Naive B cell (primary cell): ENCODE measurements at places on chromosomes 16 and 17. TPM values are rescaled to one million over a fixed set of nuclear protein-coding genes. Genes with fewer than 3 reads are reported as not detected.
A peak's percentile ranks its signal among the peaks of the same experiment; 100 is the strongest.

- H3K4me1 ChIP-seq, result peaks cover 45% of the 10 kb centered on the region
- H3K36me3 ChIP-seq, result no peaks in the 10 kb centered on the region
- no peak for DNase-seq
- no peak overlapping the region for H3K27ac ChIP-seq
Measured at GRCh38 chr17:56596691-56597494, 3.4 kb downstream of the NOG start.

The MYH1 gene
- polyA plus RNA-seq, result not detected

DNA sequence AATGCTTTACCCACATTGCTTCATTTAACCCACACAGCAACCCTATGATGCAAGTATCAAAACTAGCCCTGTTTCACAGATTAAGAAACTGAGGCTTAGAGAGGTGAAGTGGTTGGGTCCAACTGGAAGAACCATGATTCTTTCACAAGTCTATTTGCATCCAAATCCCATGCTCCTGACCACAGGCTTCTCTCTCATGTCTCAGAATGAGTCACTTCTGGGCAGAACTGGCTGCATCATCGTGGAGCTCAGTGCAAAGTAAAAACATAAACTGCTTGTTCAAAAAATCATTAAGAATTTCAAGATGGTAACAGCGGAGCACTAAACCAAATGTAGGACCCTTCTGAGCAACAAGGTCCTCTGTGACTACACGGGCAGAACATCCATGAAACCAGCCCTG lies 20.2 kb upstream of the CES1 start:
- DNase-seq, result no peak
- H3K4me1 ChIP-seq, result no peaks in the 10 kb centered on the region

DNA sequence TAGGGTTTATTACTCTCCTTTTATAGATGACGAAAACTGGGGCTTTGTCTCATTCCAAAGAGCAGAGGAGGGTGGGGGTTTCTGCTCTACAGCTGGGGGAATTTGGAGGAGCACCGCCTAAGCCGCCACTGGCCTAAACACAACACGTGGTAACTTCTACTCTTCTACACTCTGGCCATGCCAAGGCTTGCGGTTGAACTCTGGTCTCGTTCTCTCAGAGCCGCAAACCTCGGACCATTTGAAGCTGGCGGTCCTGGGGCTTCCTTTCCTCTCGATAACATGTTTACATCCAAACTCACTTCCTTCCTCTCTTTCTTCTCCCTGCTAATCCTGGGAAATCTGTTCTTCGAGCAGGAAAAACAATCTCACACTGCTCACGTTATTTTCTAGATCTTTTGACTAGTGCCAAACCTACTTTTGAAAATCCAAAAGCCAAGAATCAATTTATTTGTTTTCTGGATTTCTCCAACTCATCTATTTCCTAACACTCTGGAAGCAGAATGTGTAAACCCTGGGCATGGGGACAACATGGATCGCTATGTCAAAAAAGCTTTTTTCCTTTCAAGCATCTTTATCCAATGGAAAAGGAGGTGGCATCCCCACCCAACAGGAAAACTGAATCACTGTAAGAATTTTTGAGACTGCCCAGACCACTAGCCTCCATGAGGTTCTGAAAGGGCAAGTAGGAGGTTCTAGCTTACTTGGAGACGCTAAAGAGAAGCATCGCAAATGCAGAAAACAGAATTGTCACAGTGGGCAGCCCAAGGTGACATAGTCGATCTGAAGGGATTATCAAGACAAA lies 13.6 kb upstream of the EEF2K start:
- peak overlapping the region; percentile 100 for H3K27ac ChIP-seq
- peak; percentile 77 for DNase-seq
- peaks cover 54% of the 10 kb centered on the region for H3K4me1 ChIP-seq
- no peaks in the 10 kb centered on the region for H3K36me3 ChIP-seq
- peak overlapping the region; percentile 74 for H3K4me3 ChIP-seq

DNA sequence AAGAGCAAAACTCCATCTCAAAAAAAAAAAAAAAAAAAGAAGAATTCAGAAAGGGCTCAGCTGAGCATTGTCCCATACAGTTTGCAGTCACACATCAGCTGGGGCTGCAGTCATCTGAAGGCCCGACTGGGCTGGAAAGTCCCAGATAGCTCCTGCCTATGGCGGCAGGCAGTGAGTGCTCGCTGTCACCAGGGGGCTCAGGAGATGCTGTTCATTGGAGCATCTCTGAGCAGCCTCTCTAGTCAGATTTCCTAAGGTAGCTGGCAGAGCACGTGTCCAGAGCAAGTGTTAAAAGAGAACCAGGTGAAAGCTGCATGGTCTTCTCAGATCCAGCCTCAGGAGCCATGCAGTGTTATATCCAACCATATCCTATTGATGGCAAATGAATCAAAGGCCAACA lies 75.8 kb downstream of the WSCD1 start:
- peaks cover 28% of the 10 kb centered on the region for H3K27me3 ChIP-seq
- H3K36me3 ChIP-seq, result no peaks in the 10 kb centered on the region
- H3K4me1 ChIP-seq, result no peaks in the 10 kb centered on the region
- H3K4me3 ChIP-seq, result no peak overlapping the region
- no peak for DNase-seq
- no peak overlapping the region for H3K27ac ChIP-seq

- no peak for DNase-seq
- H3K36me3 ChIP-seq, result no peaks in the 10 kb centered on the region
- H3K27ac ChIP-seq, result no peak overlapping the region
- H3K27me3 ChIP-seq, result peaks cover 20% of the 10 kb centered on the region
- no peak overlapping the region for H3K4me3 ChIP-seq
Measured at GRCh38 chr17:31413874-31414549, 22.5 kb downstream of the RAB11FIP4 start.

The NLE1 gene
- polyA plus RNA-seq, result 3.4 TPM

DNA sequence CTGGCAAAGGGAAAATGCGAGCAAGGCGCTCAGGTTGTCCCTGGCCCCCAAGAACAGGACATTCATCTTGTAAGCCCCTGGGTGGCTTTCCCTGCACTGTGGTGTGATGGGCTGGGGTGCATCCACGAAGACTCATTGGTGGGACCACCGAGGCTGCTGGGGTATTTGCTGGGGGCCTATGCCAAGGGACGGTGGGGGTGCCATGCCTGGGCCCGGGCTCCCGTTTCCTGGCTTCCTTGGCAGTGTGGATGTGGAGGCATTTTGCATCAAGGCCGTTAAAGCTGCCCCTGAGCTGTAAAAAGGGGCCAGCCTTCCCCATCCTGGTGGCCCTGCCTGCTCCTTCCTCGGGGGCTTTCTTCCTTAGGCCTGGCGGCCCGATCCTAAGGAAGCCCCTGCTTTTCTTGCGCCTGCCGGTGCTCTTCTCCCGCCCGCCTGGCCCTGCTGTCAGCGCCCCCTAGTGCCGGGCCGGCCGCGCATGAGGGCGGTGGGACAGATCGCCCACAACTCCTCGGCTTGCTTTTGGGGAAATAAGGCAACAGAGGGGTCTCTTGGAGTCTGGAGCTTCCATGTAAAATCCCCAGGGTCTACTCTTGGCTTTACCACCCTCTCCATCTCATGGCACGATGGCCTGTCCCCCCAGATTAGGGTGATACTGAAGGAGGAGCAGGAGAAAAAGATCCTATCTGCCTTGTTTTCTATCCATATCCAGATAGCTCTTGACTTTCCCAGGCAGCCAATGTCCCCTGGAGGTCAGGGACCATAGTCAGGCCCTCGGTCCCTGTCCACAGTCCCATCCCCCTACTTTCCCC lies 9.8 kb upstream of the TBX2 start:
- no peak overlapping the region for H3K27ac ChIP-seq
- peaks cover 62% of the 10 kb centered on the region for H3K27me3 ChIP-seq
- H3K36me3 ChIP-seq, result no peaks in the 10 kb centered on the region
- H3K4me3 ChIP-seq, result no peak overlapping the region
- DNase-seq, result no peak

DNA sequence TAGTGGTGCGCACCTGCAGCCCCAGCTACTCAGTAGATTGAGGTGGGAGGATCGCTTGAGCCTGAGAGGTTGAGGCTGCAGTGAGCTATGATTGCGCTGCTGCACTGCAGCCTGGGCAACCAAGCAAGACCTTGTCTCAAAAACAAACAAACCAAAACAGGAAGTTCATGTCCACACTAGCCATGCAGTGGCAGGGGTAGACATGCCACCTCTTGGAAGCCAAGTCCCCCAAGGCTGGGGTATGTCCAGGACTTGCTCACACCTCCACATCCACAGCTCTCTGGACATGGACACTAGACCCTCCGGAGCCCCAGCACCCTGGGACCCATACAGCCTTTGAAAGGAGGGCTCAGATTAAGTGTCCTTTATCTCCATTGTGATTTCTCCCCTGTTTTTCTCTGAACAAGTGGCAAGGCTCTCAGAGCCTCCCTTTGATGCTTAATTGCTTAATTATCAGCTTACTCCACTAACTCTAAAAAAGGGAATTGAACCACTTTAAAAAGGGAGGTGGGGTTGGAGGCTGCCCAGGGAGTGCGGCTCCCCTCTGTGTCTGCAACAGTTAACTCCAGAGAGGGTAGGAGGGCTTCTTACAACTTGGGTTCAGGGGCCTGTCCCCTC lies 424.6 kb upstream of the C16orf82 start:
- no peak overlapping the region for H3K27ac ChIP-seq
- H3K27me3 ChIP-seq, result peaks cover 23% of the 10 kb centered on the region
- DNase-seq, result no peak
- no peaks in the 10 kb centered on the region for H3K36me3 ChIP-seq
- H3K4me1 ChIP-seq, result no peaks in the 10 kb centered on the region

GRCh38 chr17:48994549-48995303 lies 2.5 kb upstream of the IGF2BP1 start:
- peaks cover 8% of the 10 kb centered on the region for H3K36me3 ChIP-seq
- peak overlapping the region; percentile 82 for H3K4me3 ChIP-seq
- peak overlapping the region; percentile 53 for H3K27ac ChIP-seq

- no peaks in the 10 kb centered on the region for H3K36me3 ChIP-seq
- peaks cover 44% of the 10 kb centered on the region for H3K4me1 ChIP-seq
- peaks cover 20% of the 10 kb centered on the region for H3K27me3 ChIP-seq
- H3K4me3 ChIP-seq, result peak within 1 kb of the TSS; percentile 82
- no peak within 1 kb of the TSS for H3K27ac ChIP-seq
- peak; percentile 84 for DNase-seq
Measured at GRCh38 chr16:2968738-2969544, at the start of gene PAQR4. Gene PAQR4, plus strand, starts transcription at chr16:2969348. Its CDS starts 327 bp downstream, at chr16:2969675.

The UNC45B gene
- not detected for polyA plus RNA-seq

- DNase-seq, result no peak
- no peak overlapping the region for H3K4me3 ChIP-seq
- no peaks in the 10 kb centered on the region for H3K4me1 ChIP-seq
- no peaks in the 10 kb centered on the region for H3K36me3 ChIP-seq
- H3K27me3 ChIP-seq, result peaks cover 10% of the 10 kb centered on the region
Measured at GRCh38 chr16:19916064-19916463, 31.4 kb upstream of the GPRC5B start.

- no peaks in the 10 kb centered on the region for H3K4me1 ChIP-seq
- H3K27me3 ChIP-seq, result no peaks in the 10 kb centered on the region
- no peak for DNase-seq
- no peaks in the 10 kb centered on the region for H3K36me3 ChIP-seq
Measured at GRCh38 chr16:5487728-5488127, 390.1 kb upstream of the EEF2KMT start.

- H3K36me3 ChIP-seq, result peaks cover 4% of the 10 kb centered on the region
- no peaks in the 10 kb centered on the region for H3K27me3 ChIP-seq
- no peak for DNase-seq
Measured at GRCh38 chr17:80780381-80781198, 211.1 kb upstream of the CHMP6 start.

DNA sequence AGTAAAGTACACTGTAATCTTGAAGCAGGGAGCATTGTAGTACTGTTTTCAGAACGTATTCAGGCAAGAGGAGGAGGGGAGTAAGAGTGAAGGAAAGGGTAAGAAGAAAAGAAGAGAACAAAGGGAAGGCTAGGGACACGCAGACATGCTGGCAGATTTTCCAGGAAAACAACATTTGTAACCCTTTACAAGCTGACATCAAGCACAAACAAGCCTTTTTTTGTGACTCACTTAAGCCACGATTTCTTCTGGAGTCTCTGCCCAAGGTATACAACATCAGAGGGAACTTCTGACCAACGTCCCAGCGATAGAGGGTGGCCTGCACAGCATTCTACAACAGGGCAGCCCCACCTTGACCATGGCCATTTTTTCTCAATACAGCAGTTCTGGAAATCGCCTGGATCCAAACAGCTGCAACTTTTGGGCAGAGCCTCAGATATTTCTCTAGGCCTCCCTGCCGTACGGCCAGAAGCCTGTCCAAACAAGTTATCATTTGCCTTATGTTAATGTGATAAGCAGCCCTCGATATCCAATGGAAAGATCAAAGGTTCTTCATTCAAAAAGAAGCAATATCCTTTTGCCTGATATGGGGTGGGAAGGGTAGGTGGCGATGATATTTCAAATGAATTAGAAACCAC lies 247.3 kb downstream of the ZFHX3 start:
- H3K4me1 ChIP-seq, result no peaks in the 10 kb centered on the region
- H3K27me3 ChIP-seq, result no peaks in the 10 kb centered on the region
- DNase-seq, result no peak
- peaks cover 20% of the 10 kb centered on the region for H3K36me3 ChIP-seq
- H3K27ac ChIP-seq, result no peak overlapping the region

DNA sequence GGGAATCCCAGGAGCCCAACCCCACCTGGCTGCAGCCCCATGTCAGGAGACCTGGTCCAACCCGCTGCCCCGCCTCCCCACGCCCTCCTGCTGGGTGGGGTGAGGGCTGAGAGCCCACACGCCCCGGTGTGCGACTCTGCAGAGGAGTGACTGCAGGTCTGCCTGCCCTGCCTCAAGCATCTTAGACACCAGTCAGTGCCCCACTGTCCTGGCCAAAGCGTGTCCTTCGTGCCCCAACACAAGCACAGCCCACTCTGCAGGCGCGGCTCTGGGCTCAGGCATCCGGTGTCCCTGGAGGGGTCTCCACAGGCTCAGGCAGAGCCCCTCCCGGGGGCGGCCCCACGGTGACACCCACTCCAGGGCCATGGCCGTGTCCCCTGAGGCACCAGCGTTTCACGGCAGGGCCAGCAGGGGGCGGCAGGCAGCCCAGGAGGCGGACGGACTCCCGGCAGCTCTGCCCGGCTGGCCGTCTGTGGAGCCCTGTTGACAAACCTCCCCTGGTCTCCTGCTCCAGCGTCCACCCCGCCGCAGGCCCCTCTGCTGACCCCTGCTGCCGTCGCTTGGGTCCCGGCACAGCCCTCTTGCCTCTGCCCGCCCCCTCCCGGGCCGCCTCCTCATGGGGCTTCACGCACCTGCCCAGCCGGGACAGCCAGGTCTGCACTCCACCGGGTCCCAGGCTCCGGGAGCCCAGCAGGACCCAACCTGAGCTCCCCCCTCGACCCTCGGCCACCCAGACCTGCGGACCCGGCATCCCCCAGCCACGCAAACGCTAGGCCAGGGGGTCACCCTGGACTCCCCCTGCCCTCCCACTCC lies 8.6 kb upstream of the UBE2I start:
- no peaks in the 10 kb centered on the region for H3K36me3 ChIP-seq
- peak; percentile 68 for DNase-seq
- H3K27me3 ChIP-seq, result peaks cover 8% of the 10 kb centered on the region
- H3K4me3 ChIP-seq, result peak overlapping the region; percentile 59

DNA sequence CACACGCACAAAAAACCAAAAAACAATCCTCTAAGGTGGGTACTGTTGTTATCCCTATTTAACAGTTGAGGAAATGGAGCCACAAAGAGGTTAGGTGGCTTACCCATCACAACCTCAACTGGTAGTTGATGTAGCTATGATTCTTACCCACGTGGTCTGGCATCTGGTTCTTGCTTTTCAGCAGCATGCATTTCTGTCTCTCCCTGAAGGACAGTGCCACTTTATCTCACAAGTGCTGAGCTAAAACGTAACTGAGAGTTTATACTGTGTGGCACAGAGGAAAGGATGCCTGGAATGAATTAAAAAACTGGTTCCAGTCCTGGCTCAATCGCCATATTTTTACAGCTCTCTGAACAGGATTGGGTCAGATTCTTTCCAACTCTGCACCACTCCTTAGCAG lies 1.9 kb upstream of the CORO6 start:
- H3K4me1 ChIP-seq, result peaks cover 15% of the 10 kb centered on the region
- no peak overlapping the region for H3K4me3 ChIP-seq
- no peaks in the 10 kb centered on the region for H3K36me3 ChIP-seq
- DNase-seq, result no peak
- peak overlapping the region; percentile 51 for H3K27ac ChIP-seq
